Left cardiac atrium (tissue), 4 donors: ENCODE measurements at places on chromosomes 1 and 21. TPM values are rescaled to one million over a fixed set of nuclear protein-coding genes. Genes with fewer than 3 reads are reported as not detected.

Gene SLC45A3
- 3.3 TPM for total RNA-seq

Gene ITLN2
- total RNA-seq: 0.21 TPM

Gene FAM78B
- 6.0 TPM for total RNA-seq

Gene HSD3B2
- not detected for total RNA-seq

Gene PRDM16
- total RNA-seq: 0.99 TPM

DNA sequence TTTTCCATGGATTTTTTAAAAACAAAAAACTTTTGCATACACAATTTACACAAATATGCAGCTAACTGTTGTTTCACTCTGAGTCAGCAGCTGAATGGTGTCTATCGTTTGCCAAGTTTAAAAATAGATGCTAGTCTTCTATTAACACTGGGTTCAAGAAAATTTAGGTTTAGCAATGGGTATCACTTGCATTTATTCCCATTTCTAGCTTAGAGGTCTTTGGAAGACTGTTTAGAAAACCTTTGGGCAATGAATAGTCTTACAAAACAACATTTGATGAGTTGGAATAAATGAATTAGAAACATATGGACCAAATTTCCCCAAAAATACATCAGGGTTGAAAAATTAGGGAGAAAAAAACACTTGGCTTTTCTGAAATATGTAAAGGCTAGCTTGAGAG is 165.8 kb downstream of the LYPLAL1 start:
- DNase-seq: no peak

GRCh38 chr1:175804561-175804960 is 61.2 kb upstream of the TNR start:
- no peak for DNase-seq

GRCh38 chr1:95829556-95829955 is 595.5 kb downstream of the RWDD3 start:
- no peak for DNase-seq

DNA sequence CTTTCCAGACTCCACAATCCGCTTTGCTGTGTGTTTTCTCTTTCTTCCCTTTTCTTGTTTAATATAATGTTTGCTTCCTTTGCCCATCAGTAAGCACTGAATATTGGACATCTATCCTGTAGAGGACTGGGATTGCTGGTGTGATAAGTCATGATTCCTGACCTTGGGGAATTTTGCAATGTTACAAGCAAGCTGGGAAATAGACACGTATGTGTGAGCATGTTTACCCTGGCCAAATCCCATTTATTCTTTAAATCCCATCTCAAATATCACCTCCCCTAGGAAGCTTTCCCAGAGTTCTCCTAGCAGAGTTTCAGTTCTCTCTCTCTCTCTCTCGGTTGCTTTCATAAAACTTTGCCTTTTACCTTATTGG is 155.3 kb downstream of the ROR1 start:
- no peak for DNase-seq

DNA sequence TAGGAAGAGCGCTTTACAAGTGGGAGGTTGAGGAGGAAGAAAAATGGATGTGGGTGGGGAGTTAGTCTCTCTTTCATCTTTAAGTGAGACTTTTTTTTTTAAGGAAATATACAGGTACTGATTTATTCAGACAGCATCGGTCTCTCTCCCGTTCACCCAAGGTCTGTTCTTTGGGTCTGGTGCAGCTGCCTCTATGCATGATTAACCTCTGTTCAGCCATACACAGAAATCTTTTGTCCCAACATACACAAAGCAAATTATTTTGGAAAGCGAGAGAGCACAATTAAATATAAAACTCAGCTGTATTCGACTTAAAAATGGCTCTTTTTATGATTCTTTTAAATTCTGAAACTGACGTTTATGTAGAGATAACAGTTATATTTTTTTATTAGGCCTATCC is 11.0 kb downstream of the PROX1 start:
- no peak for DNase-seq

- DNase-seq: no peak
These were observed 11.1 kb upstream of the SSX2IP start for GRCh38 chr1:84701376-84701775.

GRCh38 chr1:220734571-220735326 is 13.4 kb upstream of the MTARC2 start:
- DNase-seq: no peak

DNA sequence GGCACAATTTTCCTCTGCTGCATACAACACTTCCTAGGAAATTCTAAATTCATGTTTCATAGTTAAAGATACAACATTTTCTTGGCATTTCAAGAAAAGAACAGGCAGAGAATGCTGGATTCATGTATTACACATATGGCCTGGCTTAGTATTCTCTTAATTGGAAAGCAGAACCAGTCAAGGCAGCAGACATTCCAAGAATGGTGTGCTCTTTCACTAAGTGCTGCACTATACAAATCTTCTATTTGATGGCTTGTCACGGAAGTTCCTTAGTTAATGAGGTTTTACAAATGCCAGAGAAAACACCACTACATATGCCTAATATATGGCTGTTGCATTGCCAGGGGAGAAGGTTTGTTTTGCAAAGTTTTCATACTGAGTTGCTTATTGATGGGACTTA is 80.8 kb upstream of the DYNLT5 start:
- no peak for DNase-seq

DNA sequence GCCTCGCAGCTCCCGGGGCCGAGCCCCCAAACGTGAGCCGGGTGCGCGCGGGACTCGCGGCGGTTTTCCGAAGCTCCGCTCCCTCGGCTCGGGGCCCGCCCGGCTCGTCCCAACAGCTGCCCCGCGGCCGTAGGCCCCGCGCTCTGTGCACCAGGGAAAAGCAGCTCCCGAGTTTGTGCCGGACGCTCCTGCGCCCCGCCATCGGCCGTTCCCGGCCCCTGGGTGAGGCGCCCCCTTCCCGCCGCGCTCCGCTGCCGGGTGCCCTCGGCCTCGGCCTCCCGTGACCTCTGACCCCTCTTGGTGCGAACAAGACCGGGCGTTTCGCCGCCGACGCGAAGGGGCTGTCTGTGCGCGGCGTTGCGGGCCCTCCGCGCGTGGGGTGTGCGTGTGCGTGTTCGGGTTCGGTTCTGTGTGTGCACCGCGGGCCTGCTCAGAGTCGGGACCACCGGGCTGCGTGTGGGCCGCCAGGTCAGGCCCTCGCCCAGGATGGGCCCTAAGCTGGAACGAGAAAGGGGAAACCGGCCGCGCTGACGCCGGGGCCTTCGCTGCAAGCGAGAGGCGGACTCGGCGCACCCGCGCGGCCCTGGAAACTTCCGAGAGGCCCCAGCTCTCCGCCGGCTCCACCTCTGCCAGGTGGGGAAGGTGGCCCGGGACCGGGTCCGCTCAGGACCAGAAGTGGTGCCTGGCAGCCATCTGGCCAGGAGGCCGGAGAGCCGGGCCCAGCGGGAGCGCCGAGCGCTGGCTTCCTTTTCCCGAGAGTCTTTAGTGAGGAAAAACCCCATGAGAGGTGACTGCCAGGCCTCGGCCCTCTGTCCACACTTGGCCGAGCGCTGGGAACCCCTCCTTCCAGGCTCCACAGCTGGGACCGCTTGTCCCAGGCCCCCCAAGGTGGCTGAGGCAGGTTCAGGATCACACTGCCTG is 1.9 kb downstream of the PRDM16 start:
- DNase-seq: peak; percentile 23

- no peak for DNase-seq
These were observed 167.9 kb downstream of the TNFSF18 start for GRCh38 chr1:172882791-172883386.

DNA sequence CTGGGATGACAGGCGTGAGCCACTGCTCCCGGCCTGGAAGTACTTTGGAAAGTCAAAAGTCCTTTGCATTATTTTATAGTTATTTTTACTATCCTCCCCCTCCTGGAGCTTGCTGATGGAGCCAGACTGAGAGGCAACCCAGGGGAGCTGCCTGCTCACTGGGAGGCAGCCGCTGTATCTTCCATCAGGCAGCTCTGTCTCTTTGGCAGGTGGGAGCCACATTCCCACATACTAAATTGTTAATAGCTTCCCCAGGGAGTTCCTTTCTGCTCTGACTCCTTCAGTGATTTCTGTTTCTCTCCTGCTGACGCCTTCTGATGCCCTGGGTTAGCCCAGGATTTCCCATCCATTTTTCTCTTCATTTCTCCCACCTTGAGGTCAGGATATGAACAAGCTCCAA is 4.9 kb upstream of the OPRD1 start:
- no peak for DNase-seq

GRCh38 chr1:78743626-78744025 is 94.0 kb downstream of the IFI44 start:
- DNase-seq: no peak
